ENCODE measurements at places on chromosomes 1 and 21. TPM values are rescaled to one million over a fixed set of nuclear protein-coding genes. Genes with fewer than 3 reads are reported as not detected.

LCE1C gene
- total RNA-seq: not detected

UMODL1 gene
- not detected for total RNA-seq

OR2T6 gene
- total RNA-seq: not detected

CACNA1S gene
- total RNA-seq: not detected

DEPDC1 gene
- 0.45 TPM for total RNA-seq

PLA2G2C gene
- not detected for total RNA-seq

S100A9 gene
- 87.0 TPM for total RNA-seq

TENT5C gene
- total RNA-seq: 16.7 TPM

LYPD8 gene
- total RNA-seq: not detected

RPS8 gene
- total RNA-seq: 727 TPM

PPP2R5A gene
- total RNA-seq: 80.7 TPM

DMBX1 gene
- total RNA-seq: not detected

MMEL1 gene
- not detected for total RNA-seq

FMN2 gene
- total RNA-seq: not detected

MYOG gene
- not detected for total RNA-seq
